ENCODE measurements at places on chromosomes 7 and 10.

GRCh38 chr7:127887631-127888030 lies 143.6 kb downstream of the LRRC4 start:
- no peak for DNase-seq

DNA sequence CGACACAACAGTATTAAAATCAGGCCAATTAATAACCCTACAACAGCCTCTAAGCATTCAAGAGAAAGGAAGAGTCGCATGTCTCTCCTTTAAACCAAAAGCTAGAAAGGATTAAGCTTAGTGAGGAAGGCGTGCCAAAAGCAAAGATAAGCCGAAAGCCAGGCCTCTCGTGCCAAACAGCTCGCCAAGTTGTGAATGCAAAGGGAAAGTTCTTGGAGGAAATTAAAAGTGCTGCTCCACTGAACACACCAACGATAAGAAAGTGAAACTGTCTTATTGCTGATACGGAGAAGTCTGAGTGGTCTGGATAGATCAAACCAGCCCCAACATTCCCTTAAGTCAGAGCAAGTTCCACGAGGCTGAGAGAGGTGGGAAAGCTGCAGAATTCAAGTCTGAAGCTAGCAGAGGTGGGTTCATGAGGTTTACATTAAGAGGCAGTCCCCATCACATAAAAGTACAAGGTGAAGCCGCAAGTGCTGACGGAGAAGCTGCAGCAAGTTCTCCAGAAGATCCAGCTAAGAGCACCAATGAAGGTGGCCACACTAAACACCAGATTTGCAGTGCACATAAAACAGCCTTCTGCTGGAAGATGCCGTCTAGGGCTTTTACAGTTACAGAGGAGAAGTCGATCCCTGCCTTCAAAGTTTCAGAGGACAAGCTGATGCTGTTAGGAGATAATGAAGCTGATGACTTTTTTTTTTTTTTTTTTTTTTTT lies 194.8 kb downstream of the MAD1L1 start:
- DNase-seq = no peak

GRCh38 chr7:144713850-144714249 lies 122.0 kb downstream of the TPK1 start:
- DNase-seq = no peak

GRCh38 chr7:117143580-117143979 lies 179.3 kb downstream of the WNT2 start:
- DNase-seq = no peak

DNA sequence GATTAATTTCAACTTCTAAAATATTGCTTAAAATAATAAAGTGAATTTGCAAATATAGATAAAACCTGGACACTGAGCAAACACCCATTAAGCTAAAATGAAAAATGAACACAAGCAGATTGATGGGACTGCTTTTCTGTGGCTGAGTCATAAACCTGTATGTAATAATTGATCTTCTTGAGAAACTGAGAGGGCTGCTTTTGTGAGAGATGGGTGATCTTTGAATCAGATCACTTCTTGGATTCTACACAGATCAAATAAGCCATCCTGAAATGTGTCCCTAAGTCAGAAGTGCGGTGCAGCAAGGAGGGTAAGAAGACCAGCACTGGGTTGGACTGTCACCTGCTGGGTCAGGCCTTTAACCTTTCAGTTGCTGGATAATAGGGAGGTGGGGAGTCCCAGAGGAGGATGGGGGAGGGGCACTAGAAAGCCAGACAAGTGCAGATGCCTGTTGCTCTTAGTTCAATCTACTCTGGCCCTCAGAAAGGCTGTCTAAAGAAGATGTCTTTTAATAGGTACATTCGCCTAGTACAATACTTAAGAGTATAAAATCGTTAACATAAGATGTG lies 178.2 kb upstream of the NAMPT start:
- DNase-seq = no peak

- DNase-seq = no peak
These were observed 203.4 kb upstream of the GHITM start for GRCh38 chr10:83935911-83936310.

DNA sequence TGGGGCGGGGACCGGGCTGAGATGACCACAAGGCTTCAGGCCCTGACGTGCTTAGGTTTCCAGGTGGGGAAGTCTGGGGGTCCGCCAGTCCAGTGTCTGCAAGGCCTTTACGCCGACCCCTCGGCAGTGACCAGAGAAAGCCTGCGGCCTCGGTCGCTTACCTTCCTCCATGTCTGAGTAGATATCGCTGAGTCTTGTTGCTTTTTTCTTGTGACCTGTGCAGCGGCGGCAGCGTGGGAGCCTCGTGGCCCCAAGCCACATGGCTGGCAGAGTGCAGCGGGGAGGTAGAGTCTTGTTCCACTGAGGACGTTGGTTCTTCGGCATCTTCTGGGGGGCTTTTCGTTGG lies 329 bp downstream of the NOLC1 start:
- no peak for DNase-seq

DNA sequence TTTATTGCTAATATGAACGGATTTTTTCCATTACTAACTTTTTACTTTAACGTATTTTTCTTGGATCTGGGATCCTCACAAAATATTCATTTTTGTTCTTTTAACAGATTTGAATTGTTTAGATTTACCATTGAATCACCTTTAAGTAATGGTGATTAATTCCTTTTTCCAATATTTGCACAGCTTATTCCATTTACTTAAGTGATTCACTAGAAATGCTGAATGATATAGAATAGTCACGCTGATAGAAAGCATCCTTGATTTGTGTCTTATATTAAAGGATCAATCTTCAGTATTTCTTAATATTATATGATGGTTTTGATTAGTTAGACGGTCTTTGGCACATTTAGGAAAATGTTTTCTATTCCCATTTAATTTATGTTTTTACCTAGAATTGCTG lies 116.4 kb upstream of the LRRTM3 start:
- no peak for DNase-seq

- no peak for DNase-seq
These were observed 20.8 kb upstream of the PRTFDC1 start for GRCh38 chr10:24973163-24973562.

DNA sequence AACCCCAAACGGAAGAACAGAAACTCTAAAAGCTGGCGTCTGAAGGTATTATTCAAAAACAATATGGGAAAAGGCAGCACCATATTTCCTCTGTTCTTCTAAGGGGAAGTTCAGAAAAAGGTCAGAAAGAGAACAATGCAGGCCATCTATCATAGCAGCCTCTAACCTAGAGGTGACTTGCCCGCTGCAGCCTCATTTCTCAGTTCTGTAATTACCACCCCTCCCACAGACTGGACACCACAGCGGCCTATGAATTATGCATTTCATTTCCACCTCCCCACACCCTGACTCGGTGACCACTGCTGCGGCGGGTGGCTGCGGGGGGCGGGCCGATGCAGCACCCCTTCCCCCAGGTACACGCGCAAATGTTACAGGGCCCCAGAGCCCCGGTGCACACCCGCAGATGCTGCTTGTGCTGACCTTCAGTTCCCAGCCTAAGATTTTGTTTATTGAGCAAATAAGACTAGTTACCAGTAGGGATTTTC lies 125.5 kb downstream of the CLEC2L start:
- no peak for DNase-seq

GRCh38 chr10:557792-558328 lies 131.6 kb downstream of the DIP2C start:
- DNase-seq = no peak

- no peak for DNase-seq
These were observed 68.3 kb downstream of the GNA12 start for GRCh38 chr7:2775785-2776184.

DNA sequence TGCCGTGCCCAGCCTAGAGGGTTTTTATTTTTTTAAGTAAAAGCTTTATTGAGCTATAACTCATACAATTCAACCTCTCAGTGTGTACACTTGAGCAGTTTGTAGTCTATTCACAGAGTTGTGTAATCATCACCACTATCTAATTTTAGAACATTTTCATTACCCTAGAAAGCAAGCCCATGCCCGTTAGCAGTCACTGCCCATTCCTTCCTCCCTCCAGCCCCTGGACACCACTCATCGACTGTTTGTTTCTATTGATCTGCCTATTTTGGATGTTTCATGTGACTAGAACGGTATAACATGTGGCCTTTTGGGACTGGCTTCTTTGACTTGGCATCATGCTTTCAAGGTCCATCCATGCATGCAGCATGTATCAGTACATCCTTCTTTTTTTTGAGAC lies 25.7 kb upstream of the SEC61A2 start:
- DNase-seq = no peak

- DNase-seq = no peak
These were observed 700 bp downstream of the MTPN start for GRCh38 chr7:135976312-135977006.

- no peak for DNase-seq
These were observed 435.4 kb downstream of the SUGCT start for GRCh38 chr7:40570223-40570622.

- DNase-seq = no peak
These were observed 27.4 kb upstream of the GDI2 start for GRCh38 chr10:5840314-5841307.

DNA sequence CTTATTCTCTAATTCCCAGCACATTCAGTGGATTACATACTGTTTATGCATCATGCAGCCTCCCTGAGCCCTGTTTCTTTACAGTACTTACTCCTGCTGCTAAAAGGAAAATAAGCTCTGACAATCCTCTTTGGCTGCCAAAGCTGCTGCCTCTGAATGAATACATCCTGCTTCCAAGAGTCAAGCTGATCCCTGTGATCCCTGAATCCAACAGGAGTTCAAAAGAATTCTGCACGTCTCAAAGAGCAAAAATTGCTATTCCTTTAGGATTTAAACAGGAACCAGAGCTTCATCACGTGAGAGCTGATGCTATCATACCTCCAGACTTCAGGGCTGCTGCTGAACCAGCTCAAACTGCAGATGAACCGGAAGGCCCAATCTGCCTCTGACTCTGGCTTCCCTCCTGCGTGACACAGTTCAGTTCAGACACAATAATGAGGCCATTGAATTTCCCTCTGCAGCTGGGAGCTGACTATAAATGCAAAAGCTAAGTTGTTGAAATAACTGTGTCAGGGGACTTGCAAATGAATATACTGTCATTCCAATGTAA lies 851.0 kb upstream of the PHF14 start:
- DNase-seq = no peak

- DNase-seq = no peak
These were observed 111.8 kb downstream of the MYL10 start for GRCh38 chr7:101517304-101517703.

DNA sequence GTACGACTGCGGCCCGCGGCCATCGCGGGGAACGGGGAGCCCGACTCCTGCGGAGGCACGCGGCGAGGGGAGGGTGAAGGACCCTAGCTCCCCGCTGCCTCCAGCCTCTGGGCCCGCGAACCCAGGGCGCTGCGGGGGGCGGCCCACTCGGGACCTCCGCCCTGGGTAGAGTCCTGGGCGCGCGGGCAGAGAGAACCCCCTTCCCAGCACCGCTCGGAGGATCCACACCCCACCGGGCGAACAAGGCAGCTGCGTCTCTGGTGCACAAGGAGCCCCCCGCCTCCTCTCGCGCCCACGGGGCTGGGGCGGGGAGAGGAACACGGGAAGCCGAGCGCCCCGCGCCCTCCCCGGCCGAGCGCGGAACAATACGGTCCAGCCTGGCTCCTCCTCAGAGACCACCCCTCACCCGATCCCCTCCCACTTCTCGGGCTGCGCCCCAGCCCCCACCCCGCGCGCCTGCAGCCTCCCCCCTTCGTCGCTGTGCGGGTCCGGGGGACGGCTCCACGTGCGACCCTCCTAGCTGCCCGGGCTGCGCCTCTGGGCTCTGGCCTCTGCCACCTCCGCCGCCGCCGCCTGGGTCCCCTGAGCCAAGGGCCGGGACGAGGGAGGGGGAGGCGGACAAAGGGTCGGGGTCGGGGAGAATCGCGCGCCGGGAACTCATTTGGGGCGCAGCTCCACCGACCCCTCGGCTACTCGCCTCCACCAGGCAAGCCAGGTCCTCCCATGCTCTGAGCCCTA lies at the start of gene WDR86:
TSS of gene WDR86 (minus strand) at position 372 of the 738 bp plus-strand sequence. CDS start 449 bp downstream, outside the sequence.
- DNase-seq = no peak

Measured in activated CD4-positive, alpha-beta T cell treated with anti-CD3 and anti-CD28 coated beads for 1 hour (primary cell).